ENCODE measurements at places on chromosomes 2 and 18.

DNA sequence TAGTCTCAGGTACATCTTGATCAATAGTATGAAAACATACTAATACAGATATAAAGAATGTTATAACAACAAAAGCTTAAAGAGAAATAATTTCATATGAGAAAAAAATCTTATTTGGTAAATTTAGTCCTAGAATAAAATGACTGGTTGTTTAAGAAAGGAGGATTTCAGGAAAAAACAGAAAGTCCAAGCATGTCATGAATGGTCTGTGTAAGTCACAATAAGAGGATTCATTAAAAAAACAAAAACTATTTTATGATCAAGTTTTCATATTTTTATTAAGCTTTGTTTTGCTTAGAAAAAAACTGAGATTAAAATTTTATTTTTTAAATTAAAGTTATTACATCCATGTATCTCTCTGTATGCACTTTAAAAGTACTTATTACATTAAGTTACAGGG lies 353.9 kb upstream of the SPHKAP start:
- peak; percentile 68 for DNase-seq

DNA sequence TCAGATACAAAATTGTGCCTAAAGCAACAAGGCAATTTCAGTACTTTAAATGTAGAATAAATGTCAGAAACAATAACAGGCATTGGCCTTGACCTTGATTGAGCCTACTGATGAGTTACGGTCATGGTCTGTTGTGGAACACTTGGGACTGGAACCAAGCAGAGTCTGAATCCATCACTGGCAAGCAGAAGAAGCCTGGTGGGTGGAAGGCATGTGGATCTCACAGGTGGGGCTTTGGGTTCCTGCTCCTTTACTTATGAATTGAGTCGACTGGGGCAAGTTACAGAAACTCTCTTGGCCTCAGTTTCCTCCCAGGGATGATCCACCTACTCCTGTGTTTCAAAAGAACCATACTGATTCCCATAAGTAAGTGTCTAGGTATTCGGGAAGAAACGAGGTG lies 102.3 kb downstream of the KCNF1 start:
- no peak for DNase-seq

DNA sequence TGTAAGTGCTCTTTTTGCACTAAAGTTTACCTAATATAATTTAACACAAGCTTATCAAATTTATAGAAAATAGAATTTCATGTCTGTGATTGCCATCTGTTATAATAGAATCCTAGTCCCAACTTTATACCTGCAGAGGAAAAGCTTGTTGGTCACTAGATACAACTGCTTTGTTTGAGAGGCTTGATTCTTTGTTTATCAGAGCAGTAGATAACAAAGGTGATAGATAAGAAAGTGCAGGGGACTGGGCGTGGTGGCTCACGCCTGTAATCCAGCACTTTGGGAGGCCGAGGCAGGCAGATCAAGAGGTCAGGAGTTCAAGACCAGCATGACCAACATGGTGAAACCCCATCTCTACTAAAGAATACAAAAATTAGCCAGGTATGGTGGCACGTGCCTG lies 528.0 kb downstream of the STK39 start:
- no peak for DNase-seq

GRCh38 chr18:78636260-78636659 lies 343.4 kb upstream of the SALL3 start:
- no peak for DNase-seq

GRCh38 chr2:173076581-173077345 lies 1.1 kb downstream of the MAP3K20 start:
- DNase-seq, result peak; percentile 74

DNA sequence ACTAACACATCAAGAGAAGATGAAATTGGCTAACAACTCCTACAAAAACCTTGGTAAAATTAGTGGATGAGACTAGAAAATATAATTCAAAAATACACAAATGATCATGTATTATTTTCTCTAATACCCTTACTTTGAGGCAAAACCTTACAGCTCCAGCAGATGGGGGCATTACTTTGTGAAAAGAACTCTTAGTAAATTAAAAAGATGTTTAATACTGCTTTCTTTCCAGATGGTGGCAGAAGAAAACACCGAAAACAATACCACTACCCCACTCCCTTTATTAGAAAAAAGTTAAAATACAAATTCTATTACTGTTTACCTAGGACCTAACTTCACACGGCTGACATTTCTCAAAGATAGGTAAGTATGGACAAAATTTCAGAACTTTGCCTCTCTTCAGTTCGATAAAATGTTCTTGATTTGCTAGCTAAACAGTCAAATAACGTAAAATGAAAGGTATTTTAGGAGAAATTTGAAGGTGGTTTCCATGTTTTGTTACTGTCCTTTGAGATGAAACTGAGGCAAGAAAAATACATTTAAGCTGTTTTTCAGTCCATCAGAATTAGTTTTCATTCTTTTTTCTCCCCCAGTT lies 30.6 kb downstream of the ORC4 start:
- DNase-seq, result peak; percentile 78
